ENCODE measurements at places on chromosomes 7 and 10.

GRCh38 chr10:106311590-106311989 is 852.9 kb downstream of the SORCS1 start:
- no peak for DNase-seq

GRCh38 chr7:54728411-54728810 is 30.6 kb downstream of the SEC61G start:
- DNase-seq, result no peak

DNA sequence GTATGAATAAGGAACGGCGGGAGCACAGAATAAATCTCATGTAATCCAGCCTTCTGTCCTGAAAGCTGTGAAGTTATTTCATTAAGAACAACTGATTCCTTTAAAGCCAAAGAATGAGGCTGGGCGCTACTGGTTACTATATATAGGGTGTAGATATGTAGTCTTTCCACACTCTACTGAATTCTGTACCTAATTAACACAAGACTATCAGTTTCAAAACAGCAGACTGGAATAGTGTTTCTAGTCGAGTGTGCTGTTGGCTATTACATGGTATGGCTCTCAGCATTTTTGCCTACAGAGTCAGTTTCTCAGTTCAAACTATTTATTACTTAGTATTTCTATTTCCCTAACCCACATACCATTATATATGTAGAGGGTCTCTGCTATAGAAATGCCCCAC is 163.3 kb downstream of the THSD7A start:
- DNase-seq, result no peak

GRCh38 chr10:67017218-67017617 is 91.4 kb downstream of the LRRTM3 start:
- DNase-seq, result no peak

- no peak for DNase-seq
Measured at GRCh38 chr7:129184981-129185670, 3.3 kb upstream of the SMO start.

GRCh38 chr7:6026011-6026819 is 5.0 kb upstream of the ANKRD61 start:
- peak; percentile 40 for DNase-seq

DNA sequence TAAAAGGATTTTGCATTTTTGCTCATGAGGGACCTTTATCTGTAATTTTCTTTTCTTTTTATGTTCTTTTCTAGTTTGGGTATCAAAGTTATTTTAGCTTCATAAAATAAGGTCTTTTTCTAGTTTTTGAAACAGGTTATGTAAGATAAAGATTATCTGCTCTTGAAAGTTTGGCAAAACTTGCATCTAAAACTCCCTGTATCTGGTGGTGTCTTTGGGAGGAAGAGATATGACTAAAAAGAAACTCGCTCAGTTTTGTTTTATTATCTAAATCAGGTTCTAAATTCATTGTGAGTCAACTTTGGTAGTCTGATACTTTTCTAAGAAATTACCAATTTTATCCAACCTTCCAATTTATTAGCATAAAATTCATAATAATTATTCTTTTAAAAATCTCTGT is 55.1 kb downstream of the VCL start:
- DNase-seq, result no peak

GRCh38 chr10:85026878-85027467 is 698.6 kb downstream of the CCSER2 start:
- DNase-seq, result no peak

DNA sequence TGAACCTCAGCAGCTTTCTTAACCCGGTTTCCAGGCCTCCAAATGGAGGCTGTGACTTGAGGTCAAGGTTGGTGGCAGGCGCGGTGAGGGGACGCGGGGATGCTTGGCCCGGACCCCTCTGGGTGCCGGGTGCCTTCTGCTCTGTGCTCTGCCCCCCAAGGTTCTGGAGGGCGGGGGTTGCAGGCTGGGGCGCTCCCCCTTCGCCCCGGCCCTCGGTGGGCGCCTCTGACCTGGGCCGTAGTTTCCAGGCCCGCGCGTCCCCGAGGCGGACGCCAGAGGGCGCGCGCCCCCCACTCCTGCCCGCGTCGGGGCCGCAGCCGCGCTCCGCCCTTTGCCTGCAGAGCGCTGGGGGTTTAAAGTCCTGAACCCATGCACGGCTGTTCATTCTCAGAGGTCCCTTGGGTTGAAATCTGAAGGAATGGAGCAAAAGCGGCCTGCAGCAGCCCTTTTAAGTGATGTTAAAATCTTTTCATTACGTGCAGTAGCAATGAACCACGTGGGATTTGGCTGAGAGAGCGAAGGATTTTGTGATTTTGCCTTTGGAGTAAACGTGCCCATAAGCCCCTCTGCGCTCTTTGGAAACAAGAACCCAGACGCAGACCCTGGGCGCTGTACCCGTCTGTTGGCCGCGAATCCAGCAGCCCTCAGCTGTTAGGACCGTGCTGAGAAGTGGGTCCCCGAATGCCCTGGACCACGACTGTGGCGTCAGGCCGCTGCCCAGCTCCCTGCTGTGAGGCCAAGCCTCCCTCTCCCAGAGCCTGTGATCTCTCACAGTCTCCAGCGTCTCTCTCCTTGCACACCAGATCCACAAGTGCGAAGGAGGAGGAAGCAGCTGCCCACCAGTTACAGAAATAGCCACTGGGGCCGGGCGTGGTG is 135.0 kb downstream of the ACTR3B start:
- DNase-seq, result no peak

Measured in activated CD8-positive, alpha-beta memory T cell treated with anti-CD3 and anti-CD28 coated beads for 1 hour (primary cell).